ENCODE measurements at places on chromosomes 3 and 15.

DNA sequence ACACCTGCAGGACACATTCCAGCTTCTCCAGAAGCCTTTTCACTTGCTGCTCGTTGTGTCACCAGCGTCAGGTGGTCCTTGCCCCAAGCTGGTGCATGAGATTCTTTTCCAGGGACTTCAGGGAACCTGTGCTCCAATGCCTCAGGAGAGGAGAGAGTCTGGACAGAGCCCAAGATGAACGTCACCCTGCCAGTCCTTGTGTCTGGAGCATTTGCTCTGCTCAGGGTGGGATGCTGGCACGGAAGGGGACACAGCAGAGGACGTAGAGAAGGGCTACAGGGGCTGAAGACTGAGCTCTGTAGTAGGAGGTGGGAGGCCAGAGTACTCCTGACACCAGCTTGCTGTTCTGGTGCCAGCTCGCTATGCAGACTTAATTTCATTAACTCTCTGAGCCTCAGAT, 262.1 kb downstream of the XXYLT1 start:
- DNase-seq: no peak

DNA sequence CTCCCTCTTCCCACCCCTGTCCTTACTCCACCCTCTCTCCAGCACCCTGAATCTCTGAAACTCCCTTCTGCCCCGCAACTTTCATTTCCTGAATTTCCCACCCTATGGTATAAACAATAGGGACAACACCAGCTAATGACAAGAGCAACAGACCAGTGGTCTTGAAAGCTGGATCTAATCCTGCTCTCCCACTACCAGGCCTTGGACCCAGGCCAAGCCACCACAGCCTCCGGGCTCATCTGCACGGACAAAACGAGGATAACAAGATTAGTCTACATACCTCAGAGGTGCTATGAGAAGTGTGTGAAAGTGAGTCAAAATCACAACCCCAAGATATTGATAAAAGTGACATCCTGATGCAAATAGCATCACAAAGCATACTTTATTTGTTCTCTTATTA, 128.6 kb downstream of the ERC2 start:
- DNase-seq: no peak

GRCh38 chr3:138381413-138381901, 33.1 kb downstream of the MRAS start:
- no peak for DNase-seq

DNA sequence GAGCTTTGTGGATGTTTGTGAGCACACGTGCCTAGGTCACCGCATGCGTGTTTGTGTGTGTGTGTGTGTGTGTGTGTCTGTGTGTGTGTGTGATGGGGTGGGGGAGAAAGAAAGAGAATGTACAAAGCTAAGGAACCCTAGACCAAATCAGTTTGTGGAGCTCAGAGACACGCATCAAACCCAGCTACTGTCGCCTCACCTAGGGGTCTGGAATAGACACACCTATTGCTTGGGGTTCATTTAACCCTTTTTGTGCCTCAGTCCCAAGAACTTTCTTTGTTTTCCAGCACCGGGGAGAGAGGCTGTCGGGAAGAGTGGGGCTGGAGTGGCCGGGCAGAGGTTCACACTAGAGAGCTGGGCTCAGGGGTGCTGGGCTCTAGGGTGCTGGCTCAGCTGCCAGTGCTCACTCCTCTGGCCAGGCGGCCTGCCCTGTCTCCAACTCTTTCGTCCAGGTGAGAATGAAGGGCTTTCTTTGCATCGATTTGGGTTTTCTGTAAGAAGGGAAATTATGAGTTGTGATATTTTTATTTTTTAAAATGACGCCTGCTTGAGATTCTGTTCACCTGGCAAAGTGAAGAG, 221.6 kb downstream of the MEIS2 start:
- DNase-seq: no peak

DNA sequence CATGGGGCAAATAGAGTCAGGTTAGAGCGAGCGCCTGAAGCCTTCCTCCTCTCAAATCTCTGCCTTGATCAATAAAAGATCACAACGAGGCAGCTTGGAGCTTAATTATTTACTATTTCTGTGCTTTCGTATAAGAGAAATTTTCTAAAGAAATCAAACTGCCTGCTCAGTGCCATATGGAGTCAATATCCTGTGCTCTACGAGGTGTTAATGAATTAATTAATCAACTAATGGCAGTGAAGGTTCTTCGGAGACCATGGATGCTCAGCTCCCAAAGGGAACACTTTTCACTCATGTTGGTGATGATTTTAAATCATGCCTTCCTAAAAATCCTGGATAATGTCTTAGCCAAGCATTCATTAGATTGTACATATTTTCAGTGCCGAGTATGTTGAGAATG, 153.5 kb upstream of the PPP2R3A start:
- DNase-seq: no peak

DNA sequence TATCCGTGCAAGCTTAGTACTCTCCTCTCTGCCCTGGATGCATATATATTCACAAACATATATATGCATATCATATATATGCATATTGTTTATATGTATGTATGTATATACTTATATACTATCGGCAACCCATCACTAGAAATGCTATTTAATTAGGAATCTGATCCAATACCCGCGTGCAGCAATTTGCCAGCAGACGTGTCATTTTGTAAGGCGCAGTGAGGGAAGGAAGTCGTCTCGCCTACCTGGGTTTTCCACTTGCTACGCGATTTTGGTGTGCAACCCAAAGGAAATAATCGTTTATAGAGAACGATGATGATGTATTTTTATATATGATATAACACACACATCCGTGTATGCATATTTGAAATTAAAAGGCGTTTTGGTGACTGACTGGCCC, 5.6 kb upstream of the FEZF2 start:
- no peak for DNase-seq

GRCh38 chr3:72855001-72855400, 6.8 kb upstream of the SHQ1 start:
- no peak for DNase-seq

DNA sequence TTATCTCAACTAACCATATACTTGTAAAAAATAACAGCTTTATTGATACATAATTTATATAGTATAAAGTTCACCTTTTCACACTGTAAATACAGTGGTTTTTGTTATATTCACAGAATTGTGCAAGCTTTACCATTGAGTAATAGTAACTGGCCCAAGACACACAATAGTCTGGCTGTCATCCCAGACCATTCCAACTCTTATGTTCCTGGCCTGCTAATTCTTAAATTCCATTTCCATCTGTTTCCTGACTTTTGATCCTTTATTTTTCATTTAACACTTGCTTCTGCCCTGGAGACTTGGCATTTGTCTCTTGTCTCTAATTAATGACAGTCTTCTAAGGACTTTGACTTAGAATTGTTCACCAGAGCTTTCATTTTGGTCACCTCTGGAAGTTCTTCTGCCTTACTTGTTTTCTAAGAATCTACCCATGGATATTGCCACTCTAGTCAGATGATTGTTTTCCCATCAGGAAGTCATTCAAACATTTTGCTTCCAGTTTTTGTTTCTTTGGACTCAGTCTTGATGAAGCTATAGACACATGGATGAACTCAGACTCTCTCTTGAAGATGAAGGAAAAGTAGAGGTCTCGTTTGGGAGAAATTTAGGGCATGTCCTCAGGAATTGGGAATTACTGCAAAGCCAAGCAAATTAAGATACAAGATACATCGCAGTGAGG, 27.2 kb upstream of the PLSCR4 start:
- DNase-seq: no peak

- no peak for DNase-seq
These were observed 115.0 kb downstream of the NR1D2 start for GRCh38 chr3:24060055-24060454.

DNA sequence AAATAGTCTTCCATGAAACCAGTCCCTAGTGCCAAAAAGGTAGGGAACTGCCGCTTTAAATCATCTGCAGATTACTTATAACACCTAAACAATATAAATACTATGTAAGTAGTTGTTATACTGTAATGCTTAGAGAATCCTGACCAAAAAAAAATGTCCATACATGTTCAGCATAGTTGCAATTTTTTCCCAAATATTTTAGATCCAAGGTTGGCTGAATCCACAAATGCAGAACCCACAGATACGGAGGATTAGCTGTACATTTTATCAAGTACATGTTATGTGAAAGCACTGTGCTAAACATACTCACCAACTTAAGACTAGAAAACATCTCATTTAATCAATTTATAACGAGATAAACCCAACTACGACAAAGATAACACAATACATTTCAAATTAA, 9.3 kb downstream of the MSL2 start:
- no peak for DNase-seq

DNA sequence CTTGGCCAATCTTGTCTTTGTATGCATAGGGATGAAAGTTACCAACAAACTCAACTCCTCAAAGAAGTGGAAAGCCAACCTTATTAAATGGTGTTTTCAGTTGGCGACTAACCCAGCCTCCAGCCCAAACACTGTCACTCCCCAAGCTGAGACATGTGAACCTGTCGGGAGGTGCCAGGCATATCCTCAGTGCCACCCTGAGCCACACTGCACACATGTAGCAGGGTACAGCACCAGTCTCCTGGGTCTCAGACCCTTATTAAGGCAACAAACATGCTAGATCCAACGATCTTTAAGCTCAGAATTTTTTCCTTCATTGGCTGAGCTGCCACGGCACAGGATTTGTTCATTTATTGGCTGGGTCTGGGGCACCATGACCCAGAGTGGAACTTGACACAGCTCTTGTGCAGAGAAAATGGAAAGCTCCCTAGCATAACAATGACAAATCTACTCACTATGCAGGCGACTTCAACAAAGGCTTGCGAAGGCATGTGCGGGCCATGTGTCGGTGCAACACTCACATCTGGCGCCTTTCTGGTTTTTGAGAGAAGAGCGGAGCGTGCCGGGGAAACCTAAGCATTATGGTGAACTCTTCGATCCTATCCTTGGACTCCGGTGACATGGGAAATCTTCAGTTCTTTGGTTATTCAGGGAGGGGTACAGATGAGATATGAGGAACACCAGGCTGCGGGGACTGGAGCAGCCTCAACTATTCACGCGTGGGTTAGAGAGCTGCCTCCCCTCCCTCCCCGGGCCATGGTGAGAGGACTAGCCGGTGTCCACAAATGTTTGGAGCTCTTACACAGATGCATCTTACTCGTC, 190.1 kb downstream of the FAM43A start:
- peak; percentile 6 for DNase-seq

GRCh38 chr3:79564192-79564591, 203.6 kb downstream of the ROBO1 start:
- no peak for DNase-seq

GRCh38 chr15:63329567-63330350, 51.9 kb downstream of the CA12 start:
- DNase-seq: no peak

- DNase-seq: no peak
These were observed 19.6 kb downstream of the CSRNP1 start for GRCh38 chr3:39133822-39134221.

DNA sequence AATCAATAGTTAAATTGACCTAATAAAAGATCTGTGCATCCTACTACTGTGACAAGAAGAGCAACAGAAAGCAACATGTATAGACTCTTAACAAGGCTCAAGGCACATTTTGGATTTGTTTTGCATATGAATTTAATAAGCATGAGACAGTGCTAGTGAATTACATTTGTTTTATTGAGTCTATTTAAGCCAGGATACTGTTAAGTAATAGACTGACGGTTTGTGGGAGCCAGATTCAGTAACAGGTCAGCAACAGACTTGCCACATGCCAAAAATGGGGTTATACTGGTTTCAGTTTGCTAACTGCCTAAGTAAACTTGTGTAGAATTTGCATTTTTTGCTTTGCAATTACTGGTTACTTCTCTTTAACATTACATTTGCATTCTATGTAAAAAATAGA, 54.0 kb downstream of the MBNL1 start:
- no peak for DNase-seq

DNA sequence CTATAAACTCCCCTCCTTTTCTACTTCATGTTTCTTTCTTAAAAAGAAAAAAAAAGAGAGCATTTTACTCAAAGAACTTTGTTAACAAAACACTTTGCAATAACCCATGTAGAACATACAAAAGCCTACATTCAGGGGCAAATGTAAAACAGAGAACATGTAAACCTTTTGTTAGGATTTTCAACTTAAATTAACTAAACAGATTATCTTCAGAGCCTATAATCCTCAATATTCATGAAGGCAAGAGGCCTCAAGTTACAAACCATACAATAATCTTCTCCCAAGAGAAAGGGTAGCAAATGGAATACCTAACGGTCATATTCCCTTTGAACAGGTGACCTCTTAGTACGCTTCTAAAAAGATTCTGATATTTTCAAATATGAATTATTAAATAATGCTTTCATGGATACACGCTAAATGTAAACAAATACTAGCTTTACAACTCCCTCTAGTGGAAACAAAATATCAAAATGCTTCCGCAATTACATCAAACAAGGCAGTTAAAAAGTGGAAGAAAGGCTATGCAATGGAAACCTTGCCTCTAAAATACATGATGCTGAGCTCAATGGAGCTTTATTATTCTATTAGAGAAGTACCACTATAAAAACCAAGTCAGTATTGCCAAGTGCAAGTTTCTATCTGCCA, 9.9 kb downstream of the CEP152 start:
- no peak for DNase-seq

- no peak for DNase-seq
These were observed 247.7 kb upstream of the TLE3 start for GRCh38 chr15:70345251-70346019.

DNA sequence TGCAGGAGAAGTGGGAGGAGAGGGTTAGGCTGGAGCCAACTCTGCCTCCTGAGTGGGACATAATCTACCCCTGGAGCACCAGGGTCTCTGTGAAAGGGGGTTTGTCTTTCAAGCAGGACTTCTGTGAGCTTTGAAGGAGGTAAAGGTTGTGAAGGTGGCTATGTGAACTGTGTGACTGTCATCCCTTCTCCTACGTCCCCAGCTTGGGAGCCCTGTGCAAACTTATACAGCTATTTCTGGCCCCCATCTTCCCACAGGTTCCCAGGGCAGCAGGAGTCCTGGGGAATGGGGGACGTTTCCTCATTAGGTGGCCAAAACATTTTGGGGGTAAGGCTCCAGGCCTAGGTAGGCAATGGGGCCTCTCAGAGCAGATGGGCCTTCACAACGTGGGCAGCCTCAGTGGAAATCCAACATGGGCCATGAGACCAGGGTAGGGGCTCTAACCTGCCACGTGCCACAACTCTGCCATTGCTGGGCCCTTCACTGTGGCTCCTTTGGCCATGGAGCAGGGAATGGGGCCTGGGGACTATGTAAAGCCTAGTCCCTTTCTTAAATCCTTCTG, 3.5 kb downstream of the VIPR1 start:
- peak; percentile 15 for DNase-seq

- DNase-seq: no peak
These were observed 45.5 kb downstream of the CTNNB1 start for GRCh38 chr3:41244620-41245336.

Data from H9 (cell line).